ENCODE measurements at places on chromosomes 2 and 18. TPM values are rescaled to one million over a fixed set of nuclear protein-coding genes. Genes with fewer than 3 reads are reported as not detected.

GRCh38 chr2:236572482-236572881 is 2.9 kb downstream of the ACKR3 start:
- no peak for DNase-seq

- DNase-seq = no peak
Observed at GRCh38 chr2:237791977-237792727, 6.4 kb upstream of the RBM44 start.

GRCh38 chr18:69617888-69618287 is 217.2 kb downstream of the DOK6 start:
- no peak for DNase-seq

GRCh38 chr2:49123600-49123999 is 30.7 kb downstream of the FSHR start:
- no peak for DNase-seq

GRCh38 chr2:64793701-64794100 is 140.0 kb upstream of the SERTAD2 start:
- DNase-seq = no peak

- no peak for DNase-seq
Observed at GRCh38 chr2:205483095-205483494, 199.2 kb upstream of the NRP2 start.

DNA sequence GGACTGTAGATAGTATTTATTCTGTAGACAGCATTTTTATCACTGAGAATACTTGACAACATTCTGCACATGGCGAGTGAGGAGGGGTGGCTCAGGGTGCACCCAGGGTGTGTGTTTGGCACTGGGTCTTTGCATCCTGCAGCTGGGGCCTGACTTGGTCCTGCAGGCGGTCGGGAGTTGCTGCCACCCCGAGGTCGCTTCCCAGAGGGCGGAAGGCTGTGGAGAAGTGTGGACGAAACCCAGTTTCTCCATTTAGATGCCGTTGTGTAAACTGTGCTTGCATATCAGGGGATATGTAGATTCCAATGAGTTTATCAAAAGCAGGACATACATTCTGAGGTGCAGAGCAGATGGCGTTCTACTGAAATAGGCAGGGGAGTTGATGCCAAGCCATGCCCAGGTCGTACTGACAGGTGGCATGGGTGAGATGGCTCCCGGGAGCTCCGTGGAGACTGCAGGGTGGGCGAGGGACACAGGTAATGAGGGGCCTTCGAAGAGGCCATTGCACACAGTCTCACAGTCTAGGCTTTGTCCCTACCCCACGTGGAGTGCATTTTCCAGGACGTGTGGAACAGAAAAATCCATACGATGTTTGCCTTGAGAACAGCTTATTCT is 74.5 kb downstream of the RTP5 start:
- DNase-seq = no peak

DNA sequence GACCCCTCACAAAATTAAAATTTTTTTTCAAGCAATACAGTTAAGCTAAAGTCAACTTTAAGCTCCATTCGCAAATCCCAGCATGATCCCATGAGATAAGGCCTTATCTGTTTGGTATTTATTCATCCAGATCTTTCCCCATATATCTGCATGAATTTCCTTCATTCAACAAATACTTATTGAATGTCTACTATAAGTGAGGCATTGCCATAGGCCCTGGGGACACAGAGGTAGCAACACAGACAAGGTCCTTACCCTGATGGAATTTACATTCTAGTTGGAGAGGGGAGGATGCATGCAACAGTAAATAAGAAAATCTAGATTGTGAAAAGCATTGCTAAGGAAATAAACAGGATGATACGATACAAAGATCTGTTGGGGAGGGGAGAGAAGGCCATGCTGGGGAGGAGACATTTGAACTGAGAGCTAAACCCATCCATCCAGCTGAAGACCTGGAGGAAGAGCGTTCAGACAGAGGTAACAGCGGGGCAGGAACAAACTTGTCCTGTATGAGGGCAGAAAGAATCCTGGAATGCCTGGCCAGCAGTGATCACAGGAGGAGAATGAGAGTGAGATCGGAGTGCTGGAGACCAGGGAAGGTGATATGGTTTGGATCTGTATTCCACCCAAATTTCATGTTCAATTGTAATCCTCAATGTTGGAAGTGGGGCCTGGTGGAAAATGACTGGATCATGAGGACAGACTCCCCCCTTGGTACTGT is 71.6 kb downstream of the SDC1 start:
- no peak for DNase-seq

DNA sequence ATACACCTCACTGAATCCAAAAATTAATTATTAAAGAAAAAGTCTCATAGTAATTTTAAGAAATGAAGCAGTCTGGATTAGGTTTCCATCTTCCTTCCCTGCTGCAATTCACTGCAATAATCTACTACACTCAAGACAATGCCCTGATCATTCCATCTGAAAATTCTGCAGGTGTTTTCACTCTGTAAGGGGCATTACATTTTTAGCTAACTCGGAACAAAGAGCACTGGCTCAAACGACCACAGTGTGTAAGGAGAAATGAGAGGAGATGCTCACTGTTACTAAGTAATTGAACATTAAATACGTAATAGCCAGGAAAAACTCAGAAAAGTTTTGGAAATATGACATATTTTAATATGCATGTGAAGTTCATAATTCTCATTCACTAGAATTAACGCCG is 1.3 kb downstream of the B4GALT6 start:
- DNase-seq = no peak

- no peak for DNase-seq
Observed at GRCh38 chr2:203626952-203627681, 79.3 kb upstream of the CD28 start.

GRCh38 chr2:241461693-241462677 is 46.4 kb downstream of the STK25 start:
- DNase-seq = no peak

- DNase-seq = no peak
Observed at GRCh38 chr2:236939721-236940231, 145.9 kb upstream of the COPS8 start.

DNA sequence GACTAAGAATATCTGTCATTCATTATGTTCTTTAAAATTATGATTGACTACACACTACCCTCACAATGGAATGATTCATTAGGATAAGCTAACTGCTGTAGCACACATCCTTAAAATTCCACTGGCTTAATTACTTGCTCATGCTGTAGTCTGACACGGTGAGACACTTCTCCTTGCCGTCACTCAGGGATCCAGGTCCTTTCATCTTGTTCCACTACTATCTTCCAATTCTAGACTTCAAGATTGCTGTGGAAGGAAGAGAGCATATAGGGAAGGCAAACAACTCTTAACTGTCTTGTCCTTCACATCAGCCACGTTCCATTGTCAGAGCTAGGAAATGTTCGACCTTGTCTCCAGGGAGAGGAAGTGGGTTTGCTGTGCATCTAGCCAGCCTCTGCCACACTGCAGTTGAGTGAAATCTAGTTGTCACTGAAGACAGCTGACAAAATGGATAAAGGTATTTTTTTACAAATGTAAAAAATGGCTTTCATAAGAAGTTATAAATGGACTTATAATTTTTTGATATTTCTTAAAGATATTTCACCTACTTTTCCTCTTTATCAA is 30.1 kb downstream of the GREB1L start:
- no peak for DNase-seq

The MRPL19 gene
- 10.2 TPM for total RNA-seq

The FAM228A gene
- total RNA-seq = 0.27 TPM

The TANC1 gene
- 7.3 TPM for total RNA-seq

The CLIP4 gene
- 21.8 TPM for total RNA-seq

The ABCB11 gene
- 0.27 TPM for total RNA-seq

The GPATCH11 gene
- total RNA-seq = 4.0 TPM

The NLRC4 gene
- total RNA-seq = 0.27 TPM

The FOXI3 gene
- not detected for total RNA-seq
